ENCODE measurements at places on chromosomes 5 and 9.

GRCh38 chr5:53937467-53937866 is 372.9 kb downstream of the ARL15 start:
- no peak for DNase-seq

- DNase-seq, result no peak
Observed at GRCh38 chr5:156920042-156920860, 42.8 kb downstream of the TIMD4 start.

- DNase-seq, result no peak
Observed at GRCh38 chr5:82154776-82155175, 123.4 kb downstream of the RPS23 start.

GRCh38 chr9:137423514-137424291 is 510 bp downstream of the NOXA1 start:
- peak; percentile 16 for DNase-seq

- DNase-seq, result no peak
Observed at GRCh38 chr9:70111641-70112236, 68.1 kb downstream of the MAMDC2 start.

DNA sequence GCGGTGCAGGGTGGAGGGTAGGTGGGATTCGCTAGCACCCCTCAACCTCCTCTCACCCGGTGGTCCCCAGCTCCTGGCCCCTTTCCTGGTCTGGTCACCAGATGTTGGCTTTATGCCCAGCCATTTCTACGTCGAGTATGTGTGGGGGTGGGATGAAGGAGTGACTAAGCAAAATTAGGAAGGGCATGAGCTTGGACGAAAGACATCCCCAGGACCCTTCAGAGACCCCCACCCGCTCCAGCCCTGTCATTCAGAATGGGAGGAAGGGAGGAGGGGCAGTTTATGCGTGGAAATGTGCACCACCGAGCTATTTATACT is 742 bp downstream of the BHMT2 start:
- DNase-seq, result no peak

- DNase-seq, result no peak
Observed at GRCh38 chr5:146218168-146218567, 14.8 kb downstream of the RBM27 start.

DNA sequence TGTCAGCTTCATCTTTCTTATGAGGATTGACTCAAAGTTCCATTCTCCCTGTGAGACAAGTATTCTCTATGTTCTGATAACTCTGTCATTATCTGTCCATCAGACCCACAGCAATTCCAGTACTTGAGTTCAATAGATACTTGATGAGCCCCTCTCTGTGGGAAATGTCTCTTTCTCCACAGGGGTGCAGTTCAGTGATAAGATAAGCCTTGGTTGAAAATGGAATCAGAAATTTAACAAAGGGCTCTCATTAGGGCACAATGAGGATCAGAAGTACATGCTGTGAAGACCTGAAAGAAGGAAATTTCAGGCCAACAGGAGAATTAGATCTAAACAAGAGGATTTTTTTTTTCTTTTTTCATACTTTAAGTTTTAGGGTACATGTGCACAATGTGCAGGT is 737.3 kb downstream of the MTRR start:
- no peak for DNase-seq

GRCh38 chr5:176728831-176729251 is 81.5 kb upstream of the UNC5A start:
- no peak for DNase-seq

DNA sequence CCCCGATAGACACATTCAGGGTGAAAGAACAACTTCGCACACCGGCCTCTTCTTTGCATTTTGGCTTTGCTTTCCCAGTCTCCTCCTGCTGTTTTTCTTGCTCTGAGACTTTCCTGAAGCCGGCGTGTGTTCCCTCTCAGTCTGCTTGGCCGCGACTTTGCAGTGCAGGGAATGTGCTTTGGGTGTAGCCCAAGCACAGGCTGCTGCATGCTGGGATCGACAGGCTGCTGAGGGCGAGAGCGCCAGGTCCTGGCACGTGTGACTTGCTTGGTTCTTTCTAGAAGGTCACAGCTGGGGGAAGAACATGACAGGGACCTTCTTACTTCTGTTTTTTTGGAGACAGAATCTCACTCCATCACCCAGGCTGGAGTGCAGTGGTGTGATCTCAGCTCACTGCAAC is 40.6 kb downstream of the TENT4A start:
- DNase-seq, result no peak

DNA sequence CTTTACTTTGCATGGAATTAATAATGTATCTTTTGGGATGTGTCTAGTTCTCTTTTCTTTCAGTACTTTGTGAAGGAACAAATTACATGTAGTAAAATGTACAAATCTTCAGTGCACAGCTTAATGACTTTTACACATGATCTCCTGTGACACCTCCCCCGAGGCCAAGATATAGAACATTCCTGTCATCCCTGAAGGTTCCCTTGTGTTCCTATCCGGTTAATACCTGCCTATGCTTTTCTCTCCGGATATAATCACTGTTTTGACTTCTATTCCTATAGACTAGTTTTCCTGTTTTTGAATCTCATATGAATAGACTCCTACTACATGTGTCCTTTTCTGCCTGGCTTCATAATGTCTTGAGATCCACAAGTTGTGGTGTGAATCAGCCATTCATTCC is 21.5 kb downstream of the STC2 start:
- no peak for DNase-seq

- peak; percentile 36 for DNase-seq
Observed at GRCh38 chr9:21559402-21560280, 77.5 kb upstream of the IFNE start.

DNA sequence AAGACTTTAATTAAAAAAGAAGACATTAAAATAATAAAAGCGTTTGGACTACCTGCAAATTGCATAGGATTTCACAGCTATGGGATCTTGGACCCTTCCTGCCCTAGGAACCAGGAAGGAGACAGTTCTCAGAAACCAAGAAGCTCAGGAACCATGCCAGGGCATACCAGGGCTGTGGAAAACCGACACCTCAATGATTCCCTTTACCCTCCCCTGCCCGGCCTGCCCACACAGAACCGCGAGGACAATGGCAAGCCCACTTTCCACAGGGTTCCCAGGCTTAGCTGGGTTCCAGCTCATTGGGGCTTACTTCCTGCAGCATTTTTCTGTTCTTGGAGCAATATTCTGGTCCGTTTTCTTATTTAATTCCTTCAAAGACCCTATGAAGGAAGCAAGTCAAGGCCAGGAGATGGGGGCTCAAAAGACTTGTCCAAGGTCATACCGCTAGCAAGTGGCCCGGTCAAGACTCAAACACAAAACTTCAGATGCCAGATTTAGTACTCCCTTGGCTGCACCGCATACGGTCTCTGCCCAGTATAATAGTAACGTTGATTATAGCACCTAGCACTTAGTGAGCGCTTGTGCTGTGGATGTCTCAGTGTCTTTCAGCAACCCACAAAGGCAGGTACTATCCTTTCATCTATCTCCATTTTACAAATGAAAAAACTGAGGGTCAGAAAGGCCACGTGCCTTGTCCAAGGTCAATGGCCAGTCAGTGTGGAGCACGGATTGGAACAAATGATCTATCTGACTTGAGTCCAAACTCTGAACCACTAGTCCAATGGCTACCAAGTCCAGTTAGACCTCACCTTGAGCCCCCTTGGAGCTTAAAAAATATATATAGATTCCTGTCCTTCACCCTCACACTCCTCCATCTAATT is 6.8 kb downstream of the FAT2 start:
- DNase-seq, result no peak

DNA sequence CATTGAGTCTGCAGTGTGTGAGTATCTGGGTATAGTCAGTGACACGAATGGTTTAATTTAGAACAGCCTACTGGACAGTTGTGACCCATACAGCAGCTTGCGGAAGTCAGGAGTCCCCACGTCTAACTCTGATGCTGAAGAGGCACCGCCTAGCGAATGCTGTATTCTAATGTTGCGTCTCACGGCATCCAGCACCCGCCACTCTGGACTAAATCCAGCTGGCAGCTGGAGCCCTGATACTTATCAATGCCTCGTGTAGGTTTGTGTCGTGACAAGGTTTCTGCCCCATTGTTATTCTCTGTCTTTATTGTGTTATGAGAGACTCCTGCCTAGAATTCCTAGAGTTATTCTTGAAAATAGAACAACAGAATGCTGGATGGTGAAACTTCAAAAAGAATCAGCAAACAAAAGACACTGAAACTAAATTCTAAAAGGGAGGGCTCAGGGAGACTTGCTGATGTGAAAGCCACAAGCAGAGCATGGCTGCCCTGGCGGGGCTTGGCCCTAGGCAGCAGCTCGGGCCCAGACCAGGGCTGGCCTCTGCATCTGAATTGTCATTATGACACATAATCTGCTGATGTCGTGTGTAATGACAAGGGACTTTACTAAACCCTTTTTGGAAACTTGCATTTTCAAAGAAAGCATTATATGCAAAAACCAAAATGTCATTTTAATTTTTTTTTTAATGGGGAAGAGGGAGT is 123.5 kb upstream of the ICE1 start:
- DNase-seq, result no peak

- DNase-seq, result no peak
Observed at GRCh38 chr9:100087218-100087617, 11.6 kb downstream of the ERP44 start.

DNA sequence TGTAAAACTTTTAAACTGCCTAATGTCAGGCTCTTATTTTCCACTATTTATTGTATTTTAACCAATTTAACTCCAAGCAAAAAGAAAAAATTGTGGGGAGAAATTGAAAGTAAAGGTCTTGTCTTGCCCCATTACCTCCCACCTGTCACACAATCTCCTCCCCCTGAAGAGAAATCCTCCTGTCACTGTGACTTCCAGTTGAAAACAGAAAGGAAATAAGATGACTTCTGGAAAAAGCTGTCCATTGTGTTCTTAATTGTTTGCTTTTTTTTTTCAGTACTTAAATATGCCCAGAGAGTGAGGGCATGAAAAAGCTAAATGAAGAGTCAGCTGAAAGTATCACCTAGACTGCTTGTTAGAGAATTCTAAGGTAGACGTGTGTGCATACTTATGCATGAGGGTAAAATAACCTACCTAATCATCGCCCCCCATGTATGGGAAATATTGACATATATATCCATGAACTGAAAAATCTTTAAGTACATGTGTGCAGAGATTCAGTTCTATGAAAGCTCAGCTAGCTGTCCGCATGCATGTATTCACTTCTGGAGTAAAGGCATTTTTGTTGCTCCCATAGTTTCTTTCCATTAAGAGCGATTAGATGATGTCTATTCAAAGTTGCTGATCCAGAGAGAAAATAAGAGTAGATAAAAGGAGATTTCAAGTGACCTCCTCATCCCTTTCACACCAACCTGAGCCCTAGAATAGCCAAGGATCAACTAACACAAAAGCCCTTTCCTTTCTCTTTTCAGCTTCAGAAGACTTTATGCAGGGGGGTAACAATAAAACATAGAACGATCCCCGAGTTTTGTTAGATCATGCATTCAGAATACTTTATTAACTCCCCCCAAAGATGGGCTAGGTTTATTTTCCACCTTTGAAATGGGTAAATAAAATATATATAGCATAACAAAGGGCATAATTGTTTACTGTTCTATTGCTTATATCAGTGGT is 5.3 kb downstream of the NR2F1-AS1 start:
- DNase-seq, result no peak

DNA sequence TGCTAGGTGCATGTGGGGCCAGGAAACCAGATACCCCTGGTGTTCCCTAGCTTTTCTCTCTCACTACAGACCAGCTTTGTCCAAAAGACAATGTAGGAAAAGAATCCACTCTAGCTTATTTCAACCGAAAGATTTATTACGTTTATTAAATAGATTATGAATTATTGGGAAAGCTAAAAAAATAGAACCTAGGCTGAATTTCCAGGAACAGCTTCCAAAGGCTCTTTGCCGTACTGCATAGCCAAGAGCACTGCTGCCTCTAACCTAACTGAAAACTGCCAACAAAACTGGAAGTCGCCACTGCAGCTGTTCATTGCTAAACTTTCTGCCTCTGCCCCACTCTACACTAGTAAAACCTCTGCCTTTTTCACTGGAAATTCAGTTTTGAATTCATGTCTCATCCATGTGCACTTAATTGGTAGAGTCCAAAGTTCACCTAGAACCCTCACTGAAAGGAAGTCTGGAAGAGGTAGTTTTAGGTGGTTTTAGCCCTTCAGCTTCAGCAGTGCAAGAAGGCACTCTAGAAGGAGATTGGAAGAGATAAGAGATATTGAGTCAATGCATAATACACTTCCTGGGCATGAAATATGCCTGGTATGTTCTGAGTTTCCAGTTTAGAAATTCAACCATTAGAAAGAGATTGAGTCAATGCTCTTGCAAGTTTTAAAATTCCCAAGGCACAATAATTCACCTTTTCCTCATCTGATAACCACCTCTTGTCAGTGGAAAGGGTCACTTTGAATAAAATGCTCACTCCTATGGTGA is 927.9 kb downstream of the MAT2B start:
- DNase-seq, result no peak

- no peak for DNase-seq
Observed at GRCh38 chr5:72597456-72597948, 90.3 kb upstream of the ZNF366 start.

DNA sequence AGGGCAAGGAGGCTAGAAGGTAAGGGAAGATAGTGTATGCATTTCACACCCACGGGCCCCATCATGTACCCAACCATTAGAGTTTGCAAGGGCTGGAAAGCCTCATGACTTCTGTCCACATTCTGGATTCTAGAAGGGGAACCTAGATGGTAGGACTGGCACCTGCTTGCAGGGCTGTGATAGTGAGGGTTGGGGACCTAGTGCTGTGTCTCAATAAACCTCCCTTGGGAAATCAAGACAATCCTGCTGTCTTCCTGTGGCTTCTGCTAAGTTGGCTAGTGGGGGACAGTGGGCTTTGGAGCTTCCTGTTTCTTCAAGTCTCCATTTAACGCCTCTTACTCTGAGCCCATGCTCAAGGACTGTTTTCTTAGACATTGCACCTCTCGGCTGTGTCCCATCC is 43.6 kb upstream of the SYNPO start:
- no peak for DNase-seq

- no peak for DNase-seq
Observed at GRCh38 chr5:150384701-150385100, 27.2 kb downstream of the TCOF1 start.

- DNase-seq, result no peak
Observed at GRCh38 chr9:120909904-120910303, 16.7 kb downstream of the TRAF1 start.

DNA sequence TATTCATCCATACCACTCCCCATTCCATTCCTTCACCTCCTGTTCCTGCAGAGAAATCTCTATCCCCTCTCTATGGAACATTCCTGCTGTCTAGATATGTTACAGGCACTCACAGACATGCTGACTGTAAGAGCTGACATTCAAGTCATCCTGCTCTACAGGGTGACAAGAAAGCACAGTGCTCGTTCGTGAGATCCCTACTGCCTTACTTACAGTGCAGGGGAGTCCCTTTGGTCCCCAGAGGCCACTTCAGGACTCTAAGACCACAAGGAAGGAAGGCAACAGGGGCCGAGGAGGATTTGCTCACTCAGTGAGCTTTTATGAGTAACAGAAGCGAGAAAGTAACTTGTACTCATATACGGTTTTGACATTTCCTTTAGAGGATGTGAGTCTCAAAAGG is 110.5 kb downstream of the GAS1 start:
- no peak for DNase-seq

DNA sequence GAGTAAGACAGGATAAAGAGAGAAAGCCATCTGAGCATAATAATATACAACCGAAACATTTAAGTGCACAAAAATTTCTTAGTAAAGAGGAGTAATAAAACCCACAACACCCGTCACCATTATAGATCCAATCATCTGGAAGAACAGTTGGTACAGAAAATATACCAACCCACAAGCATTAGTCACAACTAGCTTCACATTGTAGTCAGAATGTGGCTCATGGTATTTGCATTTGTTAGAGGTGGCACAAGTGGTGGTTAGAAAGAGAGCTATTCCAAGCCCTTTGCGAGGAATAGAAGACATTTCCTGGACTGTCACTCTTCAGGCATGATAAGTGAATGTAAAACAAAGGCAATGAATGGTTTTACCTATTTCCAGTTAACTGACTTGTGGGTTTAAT is 677.5 kb upstream of the ST8SIA4 start:
- DNase-seq, result no peak
